ENCODE measurements at places on chromosomes 16 and 17.

DNA sequence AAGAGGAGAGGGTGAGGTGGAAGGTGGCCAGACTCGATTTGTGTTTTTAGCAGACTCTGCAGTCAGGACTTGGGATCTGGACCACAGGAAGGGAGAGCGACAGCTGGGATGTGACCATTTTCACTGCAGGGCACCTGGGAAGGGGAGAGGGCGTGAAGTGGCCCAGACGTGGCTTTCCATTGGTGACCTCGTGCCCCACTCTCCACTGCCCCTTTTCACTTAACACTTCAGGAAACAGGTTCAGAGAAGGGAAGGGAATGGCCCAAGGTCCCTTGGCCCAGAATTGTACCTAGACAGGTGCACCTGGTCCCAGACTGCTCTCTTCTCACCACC, 22.9 kb upstream of the MPRIP start:
- DNase-seq: no peak

- DNase-seq: no peak
Measured at GRCh38 chr16:85314512-85314971, 202.3 kb upstream of the CIBAR2 start.

DNA sequence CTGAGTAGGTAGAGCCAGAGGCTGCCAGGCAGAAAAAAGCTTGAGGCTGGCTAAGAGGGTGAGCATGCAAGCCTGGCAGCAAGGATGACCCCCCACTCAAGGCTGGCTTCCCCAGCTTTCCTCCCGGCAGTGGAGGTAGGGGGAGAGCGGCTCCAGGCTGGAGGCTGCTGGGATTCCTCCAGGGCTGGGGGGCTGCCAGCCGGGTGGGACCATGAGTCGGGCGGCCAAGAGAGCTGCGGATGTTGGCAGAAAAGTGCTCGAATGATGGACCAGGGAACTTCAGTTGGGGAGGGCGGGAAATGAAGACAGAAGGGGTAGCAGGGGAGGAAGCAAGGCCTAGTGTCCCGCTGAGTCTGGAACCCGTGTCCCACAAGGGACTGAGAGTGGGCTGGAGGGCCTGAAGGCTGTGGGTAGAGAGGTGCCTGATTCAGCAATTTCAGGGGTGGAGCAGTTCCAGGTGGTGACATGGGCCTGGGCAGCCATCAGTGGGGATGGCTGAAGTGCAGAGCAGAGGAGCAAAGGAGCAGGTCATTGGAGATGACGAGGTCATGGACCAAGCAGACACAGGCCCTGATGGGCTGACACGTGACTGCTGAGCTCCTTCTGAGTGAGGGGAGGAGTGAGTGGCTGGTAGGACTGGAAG, 20.3 kb downstream of the HSD11B2 start:
- no peak for DNase-seq

DNA sequence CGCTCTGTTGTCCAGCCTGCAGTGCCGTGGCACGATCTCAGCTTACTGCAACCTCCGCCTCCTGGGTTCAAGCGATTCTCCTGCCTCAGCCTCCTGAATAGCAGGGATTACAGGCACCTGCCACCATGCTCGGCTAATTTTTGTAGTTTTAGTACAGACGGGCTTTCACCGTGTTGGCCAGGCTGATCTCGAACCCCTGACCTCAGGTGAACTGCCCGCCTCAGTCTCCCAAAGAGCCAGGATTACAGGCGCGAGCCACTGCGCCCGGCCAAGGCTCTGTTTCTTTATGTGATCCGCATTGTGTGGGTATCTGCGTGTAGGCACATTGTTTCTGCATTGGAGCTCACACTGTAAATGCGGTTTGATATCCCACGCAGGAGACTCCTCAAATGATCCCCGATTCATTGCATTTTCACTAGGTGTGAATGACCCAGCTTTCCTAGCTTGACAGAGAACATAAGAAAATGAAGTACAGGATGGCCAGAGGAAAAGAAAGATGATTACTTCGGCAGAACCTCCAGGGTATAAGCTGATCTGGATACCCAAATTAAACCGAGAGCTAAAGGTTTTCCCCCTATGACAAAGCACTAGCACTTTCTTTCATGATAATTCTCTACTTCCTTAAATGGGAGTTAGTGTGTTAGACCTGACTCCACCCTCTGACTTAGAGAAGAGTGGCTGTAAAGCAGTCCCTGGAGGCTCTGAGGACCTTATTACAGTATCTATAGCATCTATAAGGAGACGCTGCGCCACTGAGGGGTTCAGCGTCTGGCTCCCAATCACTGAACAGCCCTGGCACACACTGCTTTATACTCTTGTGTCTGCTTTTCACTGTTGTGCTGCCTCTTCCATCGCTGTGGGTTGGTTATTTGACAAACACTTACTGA, 17.3 kb downstream of the COTL1 start:
- DNase-seq: no peak

DNA sequence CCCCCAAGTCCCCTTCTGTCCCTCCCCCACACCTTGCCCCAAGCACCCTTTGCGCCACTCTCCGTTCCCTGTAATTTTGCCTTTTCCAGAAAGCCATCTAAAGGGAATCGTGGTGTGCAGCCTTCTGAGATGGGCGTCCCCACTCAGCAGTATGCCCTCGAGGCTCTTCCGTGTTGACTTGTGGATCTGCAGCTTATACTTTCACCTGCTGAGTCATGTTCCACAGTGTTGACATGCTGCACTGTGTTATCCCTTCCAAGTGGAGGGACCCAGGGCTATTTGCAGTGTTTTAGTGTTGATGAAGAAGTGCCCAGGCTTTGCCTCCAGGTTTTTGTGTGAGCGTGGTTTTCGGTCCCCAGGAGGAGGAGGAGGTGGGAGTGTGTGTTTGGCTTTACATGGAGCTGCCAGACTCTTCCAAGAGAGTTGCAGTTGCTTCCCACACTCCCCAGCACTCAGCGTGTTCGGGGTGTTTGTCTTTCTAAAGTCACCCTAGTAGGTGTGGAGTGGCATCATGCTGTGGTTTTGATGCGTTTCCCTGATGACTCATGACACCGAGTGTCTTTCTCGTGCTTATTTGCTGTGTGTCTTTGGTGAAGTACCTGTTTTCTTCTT, 32.1 kb upstream of the JPT2 start:
- DNase-seq: no peak

DNA sequence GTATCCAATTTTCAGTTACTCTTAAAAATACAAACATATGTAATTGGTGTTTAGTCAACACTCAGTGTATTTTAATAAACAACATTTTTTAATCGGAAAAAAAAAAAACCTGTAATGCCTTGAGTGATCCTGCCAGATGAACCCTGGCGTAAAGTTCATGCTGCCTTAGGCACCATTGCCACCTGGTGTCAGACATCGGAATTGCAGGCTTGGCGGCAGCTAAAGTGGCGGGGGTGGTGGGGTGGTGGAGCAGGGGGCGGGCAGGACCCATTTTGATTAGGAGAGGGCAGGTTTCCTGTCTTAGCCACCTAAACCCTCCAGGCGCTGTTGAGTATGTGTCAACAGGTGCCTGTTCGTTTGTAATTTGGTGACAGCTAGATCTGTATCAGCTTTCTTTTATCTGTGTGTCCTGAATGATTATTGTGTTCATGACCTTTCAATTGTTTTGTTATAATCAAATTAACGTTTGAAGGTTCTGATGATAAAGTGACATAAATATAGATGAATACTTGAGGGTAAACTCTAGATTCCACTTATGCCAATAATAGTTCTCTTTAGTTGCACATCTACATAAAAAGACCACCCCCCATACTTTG, 588.7 kb downstream of the CDH13 start:
- peak; percentile 82 for DNase-seq

DNA sequence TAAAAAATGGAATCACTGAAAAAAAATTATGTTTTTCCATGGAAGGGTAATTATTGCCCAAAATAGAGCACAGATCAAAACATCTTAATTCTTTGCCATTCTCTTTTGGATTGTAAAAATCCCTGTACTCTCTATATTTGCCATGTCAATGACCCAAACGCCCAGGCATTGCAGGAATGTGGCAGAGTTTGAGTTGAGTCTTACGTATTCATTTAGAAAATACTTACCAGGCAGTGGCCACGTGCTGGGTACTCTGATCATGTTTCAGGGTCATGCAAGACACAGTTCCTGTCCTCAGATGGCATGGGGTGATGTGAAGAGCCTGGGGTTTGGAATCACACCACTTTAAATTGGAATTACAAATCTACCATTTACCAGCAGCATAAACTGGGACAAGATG, 267.7 kb downstream of the ABCC12 start:
- no peak for DNase-seq

DNA sequence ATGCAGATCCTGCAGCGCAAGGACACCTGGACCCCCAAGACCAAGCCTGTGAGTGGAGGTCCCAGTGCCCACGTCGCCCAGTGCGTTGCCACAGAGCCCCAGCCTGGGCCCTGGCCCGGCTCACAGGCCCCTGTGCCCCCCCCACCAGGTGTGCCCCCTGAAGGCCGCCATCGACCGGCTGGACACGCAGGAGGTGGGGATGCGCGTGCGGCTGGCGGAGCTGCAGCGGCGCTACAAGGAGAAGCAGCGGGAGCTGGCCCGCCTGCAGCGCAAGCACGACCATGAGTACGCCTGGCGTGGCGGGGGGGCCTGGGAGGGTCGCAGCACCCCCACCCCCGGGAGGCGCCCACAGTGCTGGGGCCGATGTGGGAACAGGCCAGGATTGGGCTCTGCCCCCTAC, 56.6 kb downstream of the BAHCC1 start:
- no peak for DNase-seq

GRCh38 chr16:85422196-85422631, 190.9 kb upstream of the GSE1 start:
- peak; percentile 38 for DNase-seq

GRCh38 chr16:17803625-17804410, 333.1 kb upstream of the XYLT1 start:
- DNase-seq: no peak

GRCh38 chr16:89261691-89262563, 44.4 kb downstream of the ZNF778 start:
- no peak for DNase-seq

GRCh38 chr16:30395992-30396585, 869 bp downstream of the ZNF48 start:
- DNase-seq: no peak

GRCh38 chr16:84514295-84514873, 9.9 kb upstream of the MEAK7 start:
- no peak for DNase-seq

DNA sequence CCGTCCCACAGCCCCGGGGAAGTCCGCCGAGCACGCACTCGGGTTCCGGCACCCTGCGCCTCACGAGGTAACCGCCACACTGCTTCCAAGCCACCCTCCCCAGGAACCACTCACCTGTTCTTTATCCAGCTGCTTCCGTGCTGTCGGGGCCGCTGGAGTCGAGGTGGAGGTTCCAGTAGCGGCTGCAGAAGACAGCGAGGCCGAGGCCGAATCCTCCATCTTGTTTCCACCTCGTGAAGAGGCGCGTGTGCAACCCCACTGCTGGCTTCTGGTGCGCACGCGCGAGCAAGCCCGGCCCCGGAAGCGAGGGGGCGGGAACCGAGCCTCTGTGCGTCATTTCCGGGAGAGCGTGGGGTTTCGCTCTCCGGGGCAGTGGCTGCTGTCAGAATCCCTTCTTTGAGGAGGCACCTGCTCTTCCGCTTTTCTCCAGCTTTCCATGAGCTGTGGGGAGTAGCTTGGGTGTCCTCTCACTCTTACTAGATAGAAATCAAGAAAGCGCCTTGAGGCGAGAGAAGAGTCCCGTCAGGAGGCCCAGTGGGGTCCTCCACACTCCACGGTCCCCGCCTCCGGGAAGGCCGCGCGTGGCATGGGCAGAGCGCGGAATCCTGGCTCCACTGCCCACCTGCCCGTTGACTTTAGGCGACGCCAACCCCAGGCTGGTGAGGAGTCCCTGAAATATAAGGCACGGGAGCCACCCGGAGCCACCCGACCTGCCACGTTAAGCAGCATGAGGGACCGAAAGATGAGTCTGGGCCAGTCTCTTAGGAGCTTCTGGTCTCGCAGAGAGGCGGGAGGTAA, at the start of gene RSL1D1:
RSL1D1 (minus strand) TSS at position 249 of the 798 bp plus-strand sequence; CDS start at position 219, 30 bp downstream.
- peak; percentile 92 for DNase-seq

GRCh38 chr16:84121007-84121406, 4.3 kb upstream of the MBTPS1 start:
- DNase-seq: no peak

- no peak for DNase-seq
Measured at GRCh38 chr16:66507731-66508239, 42.1 kb downstream of the TK2 start.

DNA sequence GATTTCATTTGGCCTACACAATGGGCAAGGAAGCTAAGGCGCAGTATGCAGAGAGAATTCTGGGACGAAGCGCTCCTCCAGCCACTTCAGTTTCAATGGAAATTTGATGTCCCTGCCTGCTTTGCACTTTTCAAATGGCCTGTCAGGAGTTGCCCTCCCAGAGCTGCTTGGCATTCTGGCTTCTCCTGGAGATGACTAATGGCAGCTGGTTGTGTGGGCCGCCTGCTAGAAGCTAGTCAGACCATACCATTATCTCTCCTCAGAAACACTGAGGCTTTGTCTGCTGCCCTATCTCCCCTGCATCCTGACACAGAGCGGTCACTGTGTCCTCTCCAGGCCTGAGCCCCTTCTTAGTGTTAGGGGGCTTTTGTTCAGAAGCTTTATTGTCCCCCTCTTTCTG, 180.1 kb downstream of the SPECC1 start:
- no peak for DNase-seq

- no peak for DNase-seq
Measured at GRCh38 chr17:71821511-71821910, 299.3 kb upstream of the SOX9 start.

DNA sequence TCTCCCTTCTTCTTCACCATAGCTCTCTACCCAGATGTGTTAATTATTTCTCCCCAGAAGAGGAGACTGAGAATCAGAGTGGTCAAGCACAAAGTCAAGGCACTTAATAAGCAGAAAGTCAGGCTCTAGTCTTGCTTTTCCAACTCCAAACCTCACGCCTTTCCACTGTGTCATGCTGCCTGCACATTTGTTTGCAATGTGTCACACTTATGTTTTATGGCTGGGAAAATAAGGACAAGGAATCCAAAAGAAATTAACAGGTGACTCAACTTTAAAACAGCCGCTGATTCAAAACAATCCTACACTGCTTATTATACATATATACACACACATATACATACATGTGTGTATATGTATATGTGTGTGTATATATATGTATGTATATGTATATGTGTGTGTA, 255.7 kb upstream of the DYNLRB2 start:
- no peak for DNase-seq

GRCh38 chr16:20803561-20804214, 2.6 kb downstream of the ERI2 start:
- no peak for DNase-seq

- DNase-seq: no peak
Measured at GRCh38 chr17:81846743-81847689, 12.2 kb upstream of the PPP1R27 start.

DNA sequence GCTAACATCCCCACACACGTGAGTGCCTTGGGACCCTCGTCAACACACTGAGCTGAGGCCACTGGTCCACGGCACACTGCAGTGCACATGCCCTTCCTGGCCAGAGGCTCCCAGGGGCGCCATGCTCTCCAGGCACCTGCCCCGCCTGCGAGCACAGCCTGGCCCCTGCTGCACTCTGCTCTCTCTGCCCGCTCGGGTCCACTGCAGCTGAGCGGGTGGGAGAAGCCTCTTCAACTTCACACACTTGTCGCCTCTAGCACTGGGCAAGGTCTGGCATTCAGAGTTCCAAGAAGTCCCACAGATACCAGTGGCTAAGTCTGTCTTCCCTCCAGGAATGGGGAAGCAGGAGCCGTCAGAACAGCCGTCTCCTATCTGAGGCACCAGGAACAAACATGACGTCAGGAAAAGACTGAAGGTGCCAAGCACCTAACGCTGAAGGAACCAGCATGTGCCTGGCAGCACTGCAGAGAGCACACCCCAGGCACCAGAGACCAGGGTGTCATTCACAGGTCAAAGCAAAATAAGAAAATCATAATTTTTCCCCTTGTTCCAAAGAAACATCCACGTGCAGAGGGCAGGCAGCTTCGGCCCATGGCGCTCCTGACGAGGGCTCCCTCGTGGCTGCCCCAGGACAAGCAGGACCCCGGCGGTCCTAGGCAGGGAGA, 82.9 kb downstream of the ZNF778 start:
- no peak for DNase-seq
